ENCODE measurements at places on chromosomes 5 and 9.
A peak's percentile ranks its signal among the peaks of the same experiment; 100 is the strongest.

- DNase-seq = no peak
These were observed 341.8 kb downstream of the MAN2A1 start for GRCh38 chr5:110031402-110032140.

DNA sequence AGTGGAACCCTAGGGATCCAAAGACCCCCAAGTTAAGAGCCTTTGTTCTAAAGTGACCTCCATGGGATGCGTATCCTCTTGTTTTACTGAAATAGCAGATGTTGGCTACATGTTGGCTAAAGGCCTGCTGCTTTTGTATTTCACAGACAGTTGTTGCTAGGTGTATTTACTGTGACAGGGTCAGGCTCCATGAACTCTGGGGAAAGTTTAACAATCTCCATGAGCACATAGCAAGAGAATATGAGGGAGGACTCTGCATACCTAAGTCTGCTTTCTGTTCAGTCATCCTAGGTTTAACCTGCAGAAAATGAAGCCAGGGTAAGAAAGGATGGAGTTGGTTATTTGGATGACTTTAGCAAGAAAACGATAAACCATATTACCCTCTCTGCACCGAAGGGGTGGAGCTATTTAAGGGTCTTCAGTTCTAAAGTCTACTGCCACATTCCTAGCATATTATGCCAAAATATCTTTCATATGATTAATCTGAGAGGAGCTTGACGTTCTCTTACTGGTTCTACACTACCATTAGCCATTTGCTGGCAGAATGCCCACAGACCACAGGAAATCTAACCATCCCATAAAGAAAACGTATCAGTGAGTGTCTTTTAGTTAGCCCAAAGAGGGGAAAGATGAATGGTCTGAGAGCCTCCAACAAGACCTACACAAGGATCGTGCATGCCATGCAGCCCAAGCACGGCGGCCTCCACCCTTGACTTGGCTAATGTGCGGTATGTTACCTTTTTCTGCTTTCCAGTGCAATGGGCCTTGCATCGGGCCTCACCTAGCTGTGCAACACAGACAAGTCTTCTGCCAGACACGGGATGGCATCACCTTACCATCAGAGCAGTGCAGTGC lies 127.8 kb downstream of the SAXO1 start:
- DNase-seq = no peak

GRCh38 chr9:98255578-98256296 lies at the start of gene TBC1D2:
TSS of gene TBC1D2 (minus strand) at chr9:98255649. CDS start at chr9:98255541, 108 bp downstream.
- peak; percentile 95 for DNase-seq

DNA sequence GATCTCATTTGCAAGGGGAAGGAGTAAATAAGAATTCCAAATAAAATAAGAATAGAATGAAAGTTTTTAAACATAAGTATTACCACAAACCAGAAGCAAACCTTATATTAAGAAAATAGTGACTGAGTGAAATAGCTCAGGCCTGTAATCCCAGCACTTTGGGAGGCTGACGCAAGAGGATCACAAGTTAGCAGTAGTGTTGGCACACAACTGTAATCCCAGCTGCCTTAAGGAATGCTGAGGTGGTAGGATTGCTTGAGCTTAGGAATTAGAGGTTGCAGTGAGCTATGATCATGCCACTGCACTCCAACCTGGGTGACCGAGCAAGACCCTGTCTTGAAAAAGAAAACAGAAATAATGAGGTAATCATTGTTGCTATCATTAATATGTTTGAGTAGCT lies 47.0 kb downstream of the APC start:
- DNase-seq = no peak

DNA sequence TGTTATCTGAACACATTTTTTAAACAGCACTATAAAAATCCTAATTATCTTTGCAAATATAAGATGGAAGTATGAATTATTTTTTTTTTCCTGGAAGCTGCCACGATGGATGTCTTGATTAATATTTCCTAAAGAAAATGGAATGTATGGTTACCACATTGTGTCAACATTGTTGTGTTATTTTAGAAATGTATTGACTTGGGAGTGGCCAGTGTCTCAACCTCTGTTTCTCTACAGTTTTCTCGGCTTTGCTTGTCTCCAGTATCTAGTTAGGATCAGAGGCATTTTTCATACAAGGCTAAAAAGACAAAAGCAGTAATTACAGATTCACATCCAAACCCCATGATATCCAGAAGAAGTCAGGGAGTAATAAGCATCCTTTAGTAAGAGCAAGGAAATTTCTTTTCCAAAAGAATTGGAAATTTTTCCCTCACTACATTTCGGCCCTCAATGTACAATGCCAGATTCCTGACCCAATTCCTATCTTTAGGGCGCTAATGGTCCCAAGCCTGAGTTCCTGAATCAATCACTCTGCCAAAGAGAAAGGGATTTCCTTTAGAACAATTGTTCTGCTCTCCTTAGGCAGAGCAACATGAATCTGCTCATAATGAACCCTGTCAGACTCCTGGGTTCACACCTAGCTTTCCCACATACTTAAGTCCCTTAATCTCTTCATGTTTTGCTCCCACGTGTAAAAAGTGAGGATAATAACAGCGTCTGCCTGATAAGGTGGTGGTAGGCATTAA lies 111.7 kb downstream of the EDIL3 start:
- DNase-seq = no peak

DNA sequence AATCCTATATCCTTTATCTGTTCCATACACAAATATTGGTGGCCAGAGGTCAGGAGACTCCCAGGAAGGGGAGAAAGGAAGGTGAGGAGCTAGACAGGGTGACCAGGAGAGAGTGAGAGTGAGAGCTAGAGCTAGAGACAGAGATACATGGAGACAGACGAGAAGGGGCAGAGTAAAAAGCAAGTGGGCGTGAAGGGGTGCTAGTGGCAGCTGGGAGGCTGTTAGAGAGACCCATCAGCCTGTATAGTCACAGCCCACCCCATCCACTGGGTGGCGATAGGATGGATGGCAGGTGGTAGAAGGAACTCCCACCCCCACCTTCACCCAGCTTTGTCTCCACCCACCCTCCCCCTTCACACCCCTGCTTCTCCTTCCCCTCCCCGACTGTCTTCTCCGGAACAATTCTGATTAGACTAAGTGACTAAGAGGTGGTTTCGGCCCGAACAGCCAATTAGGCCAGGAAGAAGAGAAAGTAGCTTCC lies 32.8 kb downstream of the PCDH1 start:
- DNase-seq = peak; percentile 74

- no peak for DNase-seq
These were observed 42.8 kb downstream of the BAAT start for GRCh38 chr9:101341958-101342357.

Data from OCI-LY7 (cell line).